Trophoblast cell (in vitro differentiated cells and primary cell): ENCODE measurements at places on chromosomes 3 and 15.

DNA sequence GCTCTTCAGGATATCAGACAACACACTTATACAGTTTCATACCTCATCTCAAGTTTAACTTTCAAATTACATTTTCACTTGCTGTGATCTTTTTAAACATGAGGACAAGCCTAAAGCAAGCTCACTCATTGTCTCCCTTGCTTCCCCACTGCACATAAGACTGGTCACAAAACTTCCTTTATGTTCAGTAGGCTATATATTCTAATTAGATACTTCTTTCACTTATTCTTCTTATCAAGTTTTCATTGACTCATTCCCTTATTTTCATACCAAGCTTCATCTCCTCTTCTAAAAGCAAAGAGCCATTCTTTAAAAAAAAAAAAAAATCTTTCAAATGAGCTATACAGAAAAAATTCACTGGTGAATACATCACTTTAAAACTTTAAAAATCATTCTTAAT, 62.6 kb downstream of the ESYT3 start:
- no peaks in the 10 kb centered on the region for H3K27me3 ChIP-seq
- DNase-seq, result no peak
- no peak overlapping the region for H3K4me3 ChIP-seq

DNA sequence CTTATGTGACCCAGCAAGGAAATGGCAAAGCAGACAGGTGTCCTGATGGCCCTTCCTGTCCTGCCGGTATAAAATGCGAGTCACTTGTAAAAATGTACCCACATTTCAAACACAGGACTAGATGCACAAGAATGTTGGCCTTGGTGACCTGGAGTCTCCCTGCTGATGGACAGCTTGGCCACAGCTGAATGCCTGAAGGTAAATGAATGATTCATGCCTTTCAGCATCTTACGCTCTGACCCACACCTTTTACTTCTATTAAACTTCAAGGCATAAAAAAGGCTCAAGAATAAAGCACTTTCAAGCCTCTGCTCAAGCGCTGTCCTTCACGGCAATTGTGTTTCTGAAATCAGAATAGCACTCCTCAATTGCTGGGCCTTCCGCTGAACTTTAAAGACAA, 228.0 kb upstream of the SLCO3A1 start:
- no peaks in the 10 kb centered on the region for H3K36me3 ChIP-seq
- H3K27me3 ChIP-seq, result no peaks in the 10 kb centered on the region
- H3K4me1 ChIP-seq, result peaks cover 25% of the 10 kb centered on the region
- H3K27ac ChIP-seq, result no peak overlapping the region

- H3K4me1 ChIP-seq, result no peaks in the 10 kb centered on the region
- no peak overlapping the region for H3K27ac ChIP-seq
- no peaks in the 10 kb centered on the region for H3K36me3 ChIP-seq
These were observed 369.3 kb upstream of the ATP11B start for GRCh38 chr3:182424006-182424405.

DNA sequence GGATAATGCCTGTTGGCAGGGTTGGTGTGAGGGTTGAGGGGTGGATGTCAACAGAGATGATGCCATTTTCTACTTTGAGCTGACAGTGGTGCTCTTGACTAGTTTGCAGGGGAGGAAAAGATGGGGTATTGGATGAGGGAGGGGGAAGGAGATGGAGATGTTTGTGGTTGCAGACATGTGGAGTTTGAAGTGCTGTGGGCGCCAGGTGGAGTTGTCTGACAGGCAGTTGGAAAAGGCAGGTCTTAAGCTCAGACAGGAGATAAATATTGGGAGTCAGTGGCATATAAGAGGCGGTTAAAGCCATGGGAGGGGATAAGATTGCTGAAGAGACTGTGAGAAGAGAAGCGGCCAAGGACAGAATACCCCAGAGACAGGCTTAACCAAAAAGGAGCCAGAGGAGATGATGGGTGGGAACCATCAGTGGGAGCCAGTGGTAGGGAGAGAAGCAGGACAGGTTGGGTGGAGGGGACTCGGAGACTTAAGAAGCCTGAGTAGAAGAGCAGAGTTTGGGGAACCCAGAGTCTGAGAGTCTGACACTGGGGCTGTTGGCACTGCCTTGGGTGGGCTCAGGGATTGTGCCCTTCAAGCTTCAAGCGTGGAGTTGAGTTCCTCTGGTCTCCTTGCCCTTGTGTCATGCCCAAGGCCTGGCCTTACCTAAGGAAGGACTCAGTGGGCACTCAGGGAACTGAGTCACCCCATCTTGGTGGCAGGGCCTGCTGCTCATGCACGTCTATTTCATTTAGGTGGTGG, 13.9 kb downstream of the COPG1 start:
- H3K4me1 ChIP-seq, result peaks cover 2% of the 10 kb centered on the region
- H3K4me3 ChIP-seq, result no peak overlapping the region
- no peaks in the 10 kb centered on the region for H3K27me3 ChIP-seq
- peaks cover 82% of the 10 kb centered on the region for H3K36me3 ChIP-seq
- no peak overlapping the region for H3K27ac ChIP-seq

- no peak overlapping the region for H3K4me3 ChIP-seq
- no peaks in the 10 kb centered on the region for H3K4me1 ChIP-seq
- peaks cover 7% of the 10 kb centered on the region for H3K36me3 ChIP-seq
- DNase-seq, result no peak
These were observed 85.8 kb downstream of the ATP11B start for GRCh38 chr3:182879031-182879611.

DNA sequence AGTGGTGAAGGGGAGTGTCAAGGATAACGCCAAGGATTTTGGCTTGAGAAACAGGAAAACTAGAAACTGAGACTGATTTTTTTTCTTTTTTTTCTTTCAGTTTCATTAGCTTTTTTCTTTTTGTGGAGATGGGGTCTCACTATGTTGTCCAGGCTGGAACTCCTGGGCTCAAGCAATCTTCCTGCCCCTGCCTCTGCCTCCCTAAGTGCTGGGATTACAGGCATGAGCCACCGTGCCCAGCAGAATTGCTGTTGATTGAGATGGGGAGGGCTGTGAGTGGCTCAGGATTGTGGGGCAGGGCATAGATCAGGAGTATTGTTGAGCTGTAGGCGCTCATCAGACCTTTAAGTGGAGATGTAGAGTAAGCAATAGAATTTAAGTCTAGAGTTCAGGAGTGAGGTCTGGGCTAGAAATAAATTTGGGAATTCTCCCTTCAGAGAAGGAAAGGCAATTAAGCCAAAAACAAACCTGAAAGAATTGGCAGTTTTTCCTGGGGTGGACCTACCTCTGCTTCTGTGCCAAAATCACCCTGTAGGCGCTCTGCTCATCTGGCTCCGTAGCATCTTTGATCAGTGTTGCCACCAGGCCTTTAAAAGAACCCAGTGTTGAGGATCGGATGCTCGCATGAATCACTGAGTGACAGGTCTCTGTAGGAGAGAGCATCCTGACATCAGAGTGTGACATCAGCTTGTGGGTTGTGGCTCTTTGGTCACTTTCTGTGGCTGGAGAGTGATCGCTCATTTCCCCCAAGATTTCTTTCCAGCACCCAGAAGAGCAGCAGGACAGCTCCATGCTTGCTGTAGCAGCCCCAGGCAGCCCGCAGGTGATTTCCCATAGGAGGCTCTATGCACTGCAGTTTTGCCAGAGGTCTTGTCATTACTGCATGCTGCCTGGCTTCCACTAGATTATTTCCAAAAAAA, 15.8 kb downstream of the ABHD17C start:
- no peak overlapping the region for H3K27ac ChIP-seq
- no peaks in the 10 kb centered on the region for H3K36me3 ChIP-seq
- no peaks in the 10 kb centered on the region for H3K27me3 ChIP-seq
- no peaks in the 10 kb centered on the region for H3K4me1 ChIP-seq

GRCh38 chr3:188240189-188240981, 86.4 kb downstream of the LPP start:
- H3K4me1 ChIP-seq, result peaks cover 11% of the 10 kb centered on the region
- peaks cover 3% of the 10 kb centered on the region for H3K36me3 ChIP-seq
- no peak overlapping the region for H3K4me3 ChIP-seq
- H3K27me3 ChIP-seq, result no peaks in the 10 kb centered on the region
- no peak for DNase-seq

DNA sequence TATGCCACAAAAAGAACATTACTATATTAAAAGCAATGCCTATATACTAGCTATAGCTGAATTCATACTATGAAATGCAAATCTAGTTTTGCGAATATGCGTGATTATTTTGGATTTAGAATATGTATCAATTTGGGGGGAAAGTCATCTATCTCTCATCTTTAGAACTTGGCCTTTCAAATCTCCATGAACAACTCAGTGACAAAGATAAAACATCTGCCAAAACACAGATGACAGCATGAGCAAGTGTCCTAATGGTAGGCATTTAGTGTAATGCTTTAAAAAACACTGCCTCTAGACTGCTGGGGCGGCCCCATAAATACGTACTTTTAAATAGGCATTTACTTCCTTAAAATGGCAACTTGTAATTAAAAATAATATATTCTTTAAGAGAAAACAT, 2.7 kb downstream of the CD47 start:
- H3K27me3 ChIP-seq, result no peaks in the 10 kb centered on the region
- DNase-seq, result no peak
- no peak overlapping the region for H3K27ac ChIP-seq

GRCh38 chr15:67422296-67422695, 98.6 kb upstream of the C15orf61 start:
- H3K27ac ChIP-seq, result no peak overlapping the region
- no peak for DNase-seq
- no peaks in the 10 kb centered on the region for H3K36me3 ChIP-seq

- H3K4me3 ChIP-seq, result no peak overlapping the region
- H3K27ac ChIP-seq, result no peak overlapping the region
- no peaks in the 10 kb centered on the region for H3K4me1 ChIP-seq
- H3K36me3 ChIP-seq, result peaks cover 13% of the 10 kb centered on the region
- no peaks in the 10 kb centered on the region for H3K27me3 ChIP-seq
These were observed 92.4 kb downstream of the GHSR start for GRCh38 chr3:172355836-172356235.
